ENCODE measurements at places on chromosomes 5 and 9.

DNA sequence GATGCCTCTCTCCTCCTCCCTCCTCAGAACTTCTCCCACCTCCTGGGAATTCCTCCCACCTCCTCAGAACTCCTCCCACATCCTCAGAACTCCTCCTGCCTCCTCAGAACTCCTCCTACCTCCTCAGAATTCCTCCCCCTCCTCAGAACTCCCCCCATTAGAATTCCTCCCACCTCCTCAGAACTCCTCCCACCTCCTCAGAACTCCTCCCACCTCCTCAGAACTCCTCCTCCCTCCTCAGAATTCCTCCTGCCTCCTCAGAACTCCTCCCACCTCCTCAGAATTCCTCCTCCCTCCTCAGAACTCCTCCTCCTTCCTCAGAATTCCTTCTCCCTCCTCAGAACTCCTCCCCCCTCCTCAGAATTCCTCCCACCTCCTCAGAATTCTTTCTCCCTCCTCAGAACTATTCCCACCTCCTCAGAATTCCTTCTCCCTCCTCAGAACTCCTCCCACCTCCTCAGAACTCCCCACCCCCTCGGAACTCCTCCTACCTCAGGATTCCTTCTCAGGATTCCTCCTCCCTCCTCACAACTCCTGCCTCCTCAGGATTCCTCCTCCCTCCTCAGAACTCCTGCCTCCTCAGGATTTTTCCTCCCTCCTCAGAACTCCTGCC lies 23.9 kb downstream of the SLC46A2 start:
- no peak for DNase-seq

GRCh38 chr9:37559125-37559524 lies 17.1 kb downstream of the FBXO10 start:
- no peak for DNase-seq

GRCh38 chr9:29183971-29184370 lies 1610.7 kb upstream of the C9orf72 start:
- no peak for DNase-seq

DNA sequence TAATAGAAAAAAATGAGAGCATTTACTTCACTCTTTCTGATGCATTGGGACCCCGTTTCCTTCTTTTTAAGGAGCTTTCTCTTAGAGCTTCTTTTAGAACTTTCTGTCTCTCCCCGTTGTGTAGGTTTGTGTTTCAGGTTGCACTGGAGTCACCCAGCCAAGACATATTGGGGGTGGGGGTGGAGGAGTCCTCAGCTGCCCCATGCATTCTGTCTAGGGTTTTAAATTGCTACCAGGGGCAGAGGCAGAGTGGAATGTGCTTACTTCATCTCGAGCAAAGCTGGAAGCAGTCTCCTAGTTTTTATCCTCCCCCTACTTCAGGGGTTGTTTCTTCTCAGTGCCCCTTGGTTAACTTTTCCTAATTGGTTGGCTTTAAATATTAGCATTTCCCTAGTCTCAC lies 9.4 kb downstream of the OR2K2 start:
- DNase-seq = no peak

DNA sequence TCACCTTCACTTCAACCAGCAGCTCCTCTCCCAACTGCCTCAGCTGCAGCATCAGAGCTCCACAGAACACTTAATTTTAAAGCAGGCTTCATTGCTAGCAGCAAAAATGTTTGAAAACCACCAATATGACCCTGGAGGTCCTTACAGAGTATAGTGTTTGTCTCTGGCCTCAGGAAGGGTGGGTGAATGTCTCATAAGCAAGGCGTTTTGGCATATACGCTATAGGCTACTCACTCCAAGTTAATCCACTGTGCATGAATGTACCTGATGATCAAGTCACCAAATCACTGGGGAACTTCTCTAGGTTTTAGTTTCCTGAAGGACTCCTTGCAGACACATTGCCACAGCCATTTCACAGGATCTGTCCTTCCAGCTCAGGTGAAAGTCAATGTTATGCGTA lies 125.3 kb downstream of the GABBR2 start:
- no peak for DNase-seq

DNA sequence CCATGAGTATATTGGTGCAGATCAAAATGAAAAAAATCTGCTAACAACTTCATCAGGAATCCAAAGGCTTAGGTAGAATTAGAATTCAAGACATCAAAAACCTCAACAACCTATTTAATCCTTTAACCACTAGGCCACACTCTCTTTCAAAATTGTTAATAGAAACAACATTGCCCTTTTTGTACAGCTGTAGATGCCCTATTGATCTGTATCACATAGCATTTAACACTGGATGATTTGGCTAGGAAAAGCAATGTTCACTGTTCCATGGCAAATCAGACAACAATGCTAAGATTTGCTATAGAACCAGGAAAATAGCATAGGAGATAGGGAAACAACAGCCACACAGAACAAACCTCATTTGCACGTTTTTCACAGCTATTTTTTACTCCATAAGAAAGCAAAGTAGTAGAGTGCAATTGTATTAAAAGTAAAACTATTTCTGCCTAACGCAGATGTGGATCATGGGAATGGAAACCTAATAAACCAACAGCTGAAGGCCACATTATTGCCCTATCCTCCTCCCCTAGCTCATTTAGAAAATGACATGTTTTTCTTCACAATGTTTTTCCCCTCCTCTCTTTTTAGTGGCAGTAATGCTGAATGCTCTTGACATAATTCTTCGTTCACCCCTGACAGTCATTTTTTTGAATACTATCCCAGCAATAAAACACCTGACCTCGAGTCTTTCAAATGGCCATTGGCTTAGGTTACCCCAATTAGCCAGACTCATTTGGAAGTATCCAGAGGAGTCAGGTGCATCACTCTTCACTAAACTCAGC lies 373.0 kb upstream of the CCNH start:
- DNase-seq = no peak

- no peak for DNase-seq
Measured at GRCh38 chr9:118782790-118783463, 586.3 kb downstream of the BRINP1 start.

Measured in GM19239 (cell line).